ENCODE measurements at places on chromosomes 12 and 14.

DNA sequence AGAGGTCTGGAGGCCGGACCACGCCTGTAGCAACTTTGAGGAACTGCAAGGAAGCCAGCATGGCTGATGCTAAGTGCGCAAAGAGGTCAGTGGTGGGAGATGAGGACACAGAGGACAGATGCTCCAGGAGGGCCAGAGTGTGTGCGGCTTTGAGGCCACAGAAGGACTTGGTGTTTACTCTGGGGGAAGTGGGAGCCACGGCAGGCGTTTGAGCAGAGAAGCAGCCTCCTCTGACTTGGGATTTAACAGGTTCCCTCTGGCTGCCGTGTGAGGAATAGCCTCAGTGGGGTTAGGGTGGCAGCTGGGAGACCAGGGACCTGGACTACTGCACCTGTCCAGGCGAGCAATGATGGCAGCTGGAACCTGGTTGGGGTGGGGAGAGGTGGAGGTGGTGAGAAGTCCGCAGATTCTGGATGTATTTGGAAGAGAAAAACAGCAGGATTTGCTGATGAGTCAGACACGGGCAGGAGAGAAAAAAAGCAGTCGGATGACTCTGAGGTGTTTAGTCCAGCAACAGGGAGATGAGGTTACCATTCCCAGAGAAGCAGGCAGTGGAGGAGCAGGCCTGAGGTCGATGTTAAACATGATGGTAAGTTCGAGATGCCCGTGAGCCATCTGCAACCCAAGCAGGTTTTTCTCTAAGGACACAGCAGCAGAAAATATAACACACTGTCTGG, 143.5 kb downstream of the SCARB1 start:
- DNase-seq = peak; percentile 71

- no peak for DNase-seq
Measured at GRCh38 chr12:13030541-13031291, 13.5 kb upstream of the FAM234B start.

DNA sequence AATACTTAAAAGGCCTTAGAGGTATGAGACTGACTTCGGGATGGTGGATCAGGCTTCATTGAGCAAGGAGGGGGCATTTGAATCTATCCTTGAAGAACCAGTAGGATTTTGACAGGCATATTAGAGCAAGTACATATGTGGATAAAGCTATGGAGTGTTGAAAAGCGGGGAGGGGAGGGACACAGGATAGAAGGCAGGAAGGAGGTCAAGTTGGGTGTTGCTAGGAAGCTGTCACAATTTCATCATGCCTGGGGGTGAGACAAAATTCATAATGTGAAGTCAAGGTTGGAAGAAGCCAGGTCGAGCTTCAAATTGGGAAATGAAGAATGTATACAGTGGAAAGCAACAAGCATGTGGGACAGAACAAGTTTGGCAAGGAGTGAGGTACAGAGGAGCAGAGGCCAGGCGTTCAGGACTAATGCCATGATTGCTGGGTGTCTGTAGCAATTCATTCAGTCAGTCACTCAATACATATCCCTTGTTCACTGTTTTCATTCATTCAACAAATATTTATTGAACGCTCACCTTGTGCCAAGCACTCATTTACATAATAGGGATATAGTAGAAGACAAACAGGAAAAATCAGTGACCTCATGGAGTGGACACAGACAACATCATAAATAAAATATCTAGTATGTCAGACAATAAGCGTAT, 58.3 kb upstream of the LTA4H start:
- DNase-seq = no peak

DNA sequence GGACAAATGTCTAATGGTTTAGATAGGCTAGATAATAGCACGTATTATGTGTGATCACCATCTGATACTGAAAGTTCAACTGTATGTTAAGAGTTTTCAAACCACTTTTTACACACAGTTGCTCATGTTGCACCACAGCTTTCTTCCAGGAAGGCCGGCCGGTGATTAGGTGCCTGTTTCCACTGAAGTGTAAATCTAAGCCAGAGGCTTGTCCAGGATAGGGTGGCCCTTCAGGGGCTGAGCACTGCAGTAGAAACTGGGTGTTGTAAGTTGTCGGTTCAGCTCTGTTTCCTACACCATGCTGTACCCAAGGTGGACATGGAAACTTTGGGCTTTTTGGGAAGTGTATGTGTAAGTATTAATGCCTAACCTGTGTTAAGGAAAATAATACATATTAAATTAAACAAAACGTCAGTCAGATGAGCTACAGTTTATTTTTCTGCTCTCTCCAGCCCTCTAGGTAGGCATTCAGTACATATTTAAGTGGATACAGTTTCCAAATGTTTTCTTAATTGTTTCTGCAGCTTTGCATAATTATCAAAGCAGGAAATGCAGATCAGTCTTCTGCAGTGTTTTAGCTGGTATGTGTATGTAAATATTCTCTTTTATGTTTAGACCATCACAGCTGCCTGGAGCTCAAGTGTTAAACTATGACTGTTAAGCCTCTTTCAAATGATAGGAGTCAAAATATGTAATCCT, 30.9 kb downstream of the TDP1 start:
- DNase-seq = no peak

GRCh38 chr14:93331002-93331727, 1.7 kb downstream of the BTBD7 start:
- DNase-seq = no peak

- DNase-seq = no peak
Measured at GRCh38 chr14:85402569-85403162, 127.3 kb upstream of the FLRT2 start.

DNA sequence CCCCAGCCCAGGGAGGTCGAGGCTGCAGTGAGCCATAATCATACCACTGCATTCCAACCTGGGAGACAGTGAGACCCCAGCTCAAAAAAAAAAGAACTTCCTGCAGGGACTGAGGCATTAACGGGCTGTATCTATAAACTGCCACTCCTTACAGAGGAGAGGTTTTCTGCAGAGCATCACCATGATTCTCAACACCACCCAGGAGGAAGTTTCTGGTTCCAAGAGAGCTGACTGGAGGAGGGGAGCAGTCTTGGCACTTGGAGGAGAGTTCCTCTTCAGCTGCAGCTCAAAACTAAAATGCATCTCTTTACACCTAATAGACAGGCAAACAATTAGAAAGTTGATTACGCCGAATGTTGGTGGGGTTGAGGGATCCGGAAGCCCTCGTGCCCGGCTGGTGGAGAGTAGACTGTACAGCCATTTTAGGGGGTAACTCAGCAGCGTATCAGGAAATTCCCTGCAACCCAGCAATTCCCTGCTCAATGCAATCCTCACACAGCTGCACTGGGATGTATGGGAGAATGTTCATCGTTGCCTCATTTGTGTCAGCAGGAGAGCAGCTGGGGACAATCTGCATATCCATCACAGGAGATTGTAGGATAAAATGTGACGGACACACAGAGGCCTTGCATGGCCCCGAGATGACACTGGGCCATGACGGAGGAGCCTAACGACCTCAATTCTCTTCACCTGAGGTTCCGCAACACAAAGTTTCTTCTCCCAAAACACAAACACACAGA, 36.6 kb downstream of the ACTN1 start:
- DNase-seq = no peak

DNA sequence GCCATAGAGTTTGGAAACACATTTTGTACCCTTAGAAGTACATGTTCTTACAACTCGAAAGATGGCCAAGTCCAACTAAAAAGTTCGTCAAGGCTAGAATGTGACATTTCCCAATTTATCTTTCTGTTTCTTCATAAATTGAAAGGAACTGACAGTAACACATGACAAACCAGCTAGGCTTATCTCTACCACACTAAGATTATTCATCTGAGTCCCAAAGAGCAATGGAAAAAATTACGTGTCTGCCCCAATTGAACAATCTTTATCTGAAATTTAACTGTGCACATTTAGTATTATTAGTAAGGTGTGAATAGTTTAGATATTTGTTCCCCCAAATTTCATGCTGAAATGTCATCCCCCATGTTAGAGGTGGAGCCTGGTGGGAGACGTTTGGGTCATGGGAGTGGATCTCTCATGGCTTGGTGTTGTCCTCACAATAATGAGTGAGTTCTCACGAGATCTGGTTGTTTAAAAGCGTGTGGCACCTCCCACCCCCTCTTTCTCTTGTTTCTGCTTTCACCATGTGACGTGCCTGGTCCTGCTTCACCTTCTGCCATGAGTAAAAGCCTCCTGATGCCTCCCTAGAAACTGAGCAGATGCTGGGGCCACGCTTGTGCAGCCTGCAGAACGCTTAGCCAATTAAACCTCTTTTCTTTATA, 13.3 kb downstream of the CPM start:
- DNase-seq = no peak

- DNase-seq = no peak
Measured at GRCh38 chr12:112165624-112166023, 40.3 kb downstream of the TRAFD1 start.

DNA sequence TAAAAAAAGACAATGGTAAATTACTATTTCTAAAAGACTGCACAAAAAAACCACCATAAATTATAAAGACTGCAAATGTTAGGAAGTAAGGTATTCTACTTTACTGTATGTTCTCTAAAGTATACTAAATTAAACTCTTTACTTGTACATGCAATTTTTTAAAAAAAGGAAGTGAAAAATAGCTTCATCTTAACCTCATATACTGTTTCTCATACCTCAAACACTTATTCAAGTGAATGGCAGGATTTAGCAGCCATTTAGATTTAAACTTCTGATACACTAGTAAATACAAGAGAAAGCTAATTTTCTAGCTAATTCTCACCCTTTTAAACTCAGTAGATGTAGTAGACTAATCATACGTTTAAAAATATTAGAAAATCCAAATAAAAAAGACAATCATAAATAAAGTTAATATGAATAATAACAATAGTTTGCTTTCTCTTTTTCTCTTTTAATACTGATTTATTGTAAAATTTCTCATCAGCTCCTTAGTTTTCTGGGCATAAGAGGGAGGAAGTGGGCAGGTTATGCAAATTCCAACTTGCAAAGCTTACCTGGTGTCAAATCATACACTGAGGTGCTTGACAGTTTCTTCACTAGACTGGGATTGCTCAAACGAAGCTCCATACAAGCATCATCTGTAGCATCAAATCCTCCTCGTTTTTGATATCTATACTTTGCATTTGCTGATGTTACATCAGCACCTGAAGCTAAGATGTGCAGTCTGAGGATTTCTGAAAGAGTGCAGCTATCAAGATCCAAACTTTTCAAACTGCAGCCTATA, 71.0 kb upstream of the CFL2 start:
- no peak for DNase-seq

GRCh38 chr12:106213662-106214061, 34.2 kb downstream of the CKAP4 start:
- peak; percentile 41 for DNase-seq

GRCh38 chr12:9051158-9051550, 61.8 kb downstream of the KLRG1 start:
- no peak for DNase-seq

Data from choroid plexus epithelial cell (primary cell).